ENCODE measurements at places on chromosomes 7 and 10.

- DNase-seq, result no peak
These were observed 199.2 kb downstream of the ADARB2 start for GRCh38 chr10:1538121-1538520.

DNA sequence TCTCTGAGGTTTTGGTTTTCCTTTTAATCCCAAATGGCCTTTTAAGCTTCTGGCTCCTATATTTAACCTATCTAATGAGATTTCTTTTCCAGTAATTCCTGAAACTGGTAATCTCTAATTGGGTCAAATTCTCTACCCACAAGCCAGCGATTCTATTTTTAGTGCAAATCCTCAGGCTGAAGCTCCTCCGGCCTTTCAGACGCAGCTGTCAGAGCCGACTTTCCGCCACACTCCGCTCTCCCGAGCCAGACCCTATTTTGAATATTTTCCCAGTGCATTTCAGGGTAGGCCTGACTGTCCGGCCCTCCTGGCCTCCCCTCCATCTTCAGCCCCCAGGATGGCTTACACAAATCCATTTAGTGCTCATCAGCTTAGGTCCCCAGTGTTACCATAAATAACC lies 9.7 kb upstream of the ADCY1 start:
- DNase-seq, result no peak

- DNase-seq, result no peak
These were observed 83.0 kb upstream of the DNAJB6 start for GRCh38 chr7:157253850-157254249.

DNA sequence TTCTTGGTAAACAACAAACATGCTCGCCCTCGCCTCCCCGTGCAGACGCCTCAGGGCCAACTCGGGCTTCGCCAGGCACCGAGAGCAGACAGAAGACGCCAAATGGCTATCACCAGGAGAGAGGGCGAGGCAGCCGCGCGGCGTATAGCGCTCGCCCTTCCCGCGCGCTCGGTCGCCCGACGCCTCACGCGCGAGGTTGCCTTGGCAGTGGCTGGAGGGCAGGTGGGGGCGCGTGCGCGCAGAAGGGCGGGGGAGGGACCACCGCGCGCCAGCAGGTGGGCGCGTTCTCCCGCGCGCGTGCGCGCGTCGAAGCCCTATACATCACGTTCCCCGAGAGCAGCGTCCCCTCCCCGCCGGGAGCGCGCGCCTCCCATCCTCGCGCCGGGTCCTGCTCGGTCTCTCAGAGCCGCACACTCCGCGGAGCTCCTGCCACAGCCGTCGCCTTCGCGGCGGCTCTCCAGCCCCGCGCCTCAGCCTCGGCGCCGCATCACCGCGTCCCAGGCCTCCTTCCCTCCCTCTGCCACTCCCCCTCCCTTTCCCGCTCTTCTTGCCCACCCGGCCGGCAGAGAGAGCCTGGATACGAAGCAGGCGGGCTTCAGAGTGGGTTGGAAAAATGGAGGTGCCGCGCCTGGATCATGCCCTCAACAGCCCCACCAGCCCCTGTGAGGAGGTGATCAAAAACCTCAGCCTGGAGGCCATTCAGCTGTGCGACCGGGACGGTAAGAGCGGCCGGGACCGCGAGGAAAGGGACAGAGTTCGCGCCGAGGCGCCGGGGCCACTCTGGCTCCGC lies at the start of gene PHYHIPL:
PHYHIPL (plus strand) TSS at position 403 of the 790 bp plus-strand sequence; CDS start at position 614, 211 bp downstream.
- DNase-seq, result peak; percentile 69

DNA sequence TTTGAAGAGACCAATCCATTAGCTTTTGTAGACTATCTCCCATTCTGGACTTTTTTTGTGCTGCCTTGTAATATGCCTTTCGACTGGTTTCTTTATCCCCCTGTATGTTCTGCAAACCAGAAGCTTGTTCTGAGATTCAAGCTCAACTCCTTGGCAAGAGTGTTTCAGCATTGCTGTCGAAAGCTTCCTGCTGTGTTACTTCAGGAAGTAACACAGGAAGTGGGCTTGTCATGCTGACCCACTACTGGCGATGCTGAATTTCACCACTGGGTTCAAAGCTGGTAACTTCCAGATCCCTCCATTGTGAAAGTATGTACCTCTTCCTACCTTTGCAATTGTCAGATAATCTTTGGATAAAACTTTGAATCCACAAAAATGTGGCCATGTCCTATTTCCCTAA lies 57.9 kb upstream of the INSYN2A start:
- no peak for DNase-seq

- no peak for DNase-seq
These were observed 293.6 kb upstream of the ZMIZ1 start for GRCh38 chr10:78774999-78775711.

GRCh38 chr7:156617215-156617614 lies 23.4 kb upstream of the RNF32 start:
- DNase-seq, result no peak

- DNase-seq, result no peak
These were observed 257.9 kb downstream of the SFMBT2 start for GRCh38 chr10:7152982-7153381.

DNA sequence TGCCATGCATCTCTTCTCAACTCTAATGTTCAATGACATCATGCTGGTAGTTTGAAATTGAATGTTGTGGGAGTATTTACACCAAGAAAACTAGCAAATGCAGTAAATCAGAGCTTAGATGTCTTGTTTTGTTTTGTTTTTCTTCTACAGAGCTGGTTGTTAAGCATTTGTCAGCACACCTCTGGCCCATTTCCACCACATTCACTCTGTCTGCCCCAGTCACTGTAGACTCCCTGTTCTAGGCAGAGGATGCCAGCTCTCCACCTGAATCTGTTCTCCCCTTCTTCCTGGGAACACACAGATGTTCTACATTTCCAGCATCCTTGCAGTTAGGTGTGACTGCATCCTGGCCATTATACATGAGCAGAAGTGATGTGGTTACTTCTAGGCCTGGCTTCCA lies 4.1 kb upstream of the ARHGAP22 start:
- no peak for DNase-seq

DNA sequence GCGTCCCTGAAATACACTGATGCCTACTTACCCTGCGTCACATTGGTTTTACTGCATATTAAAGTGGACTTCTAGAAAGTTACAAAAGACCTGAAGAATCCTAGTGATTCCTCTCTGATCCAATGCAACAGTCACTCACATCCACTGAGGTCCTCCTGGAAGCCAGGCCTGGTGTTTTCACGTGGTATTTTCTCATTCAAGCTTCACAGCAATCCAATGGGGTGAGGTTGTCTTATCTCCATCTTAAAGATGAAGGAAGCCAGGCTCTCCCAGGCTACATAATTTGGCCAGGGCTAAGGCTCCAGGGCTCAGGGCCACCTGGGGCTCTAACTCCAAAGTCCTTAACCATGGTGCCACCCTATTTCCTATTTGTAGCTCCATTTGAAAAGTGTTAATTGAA lies 126.3 kb upstream of the SFMBT2 start:
- no peak for DNase-seq

DNA sequence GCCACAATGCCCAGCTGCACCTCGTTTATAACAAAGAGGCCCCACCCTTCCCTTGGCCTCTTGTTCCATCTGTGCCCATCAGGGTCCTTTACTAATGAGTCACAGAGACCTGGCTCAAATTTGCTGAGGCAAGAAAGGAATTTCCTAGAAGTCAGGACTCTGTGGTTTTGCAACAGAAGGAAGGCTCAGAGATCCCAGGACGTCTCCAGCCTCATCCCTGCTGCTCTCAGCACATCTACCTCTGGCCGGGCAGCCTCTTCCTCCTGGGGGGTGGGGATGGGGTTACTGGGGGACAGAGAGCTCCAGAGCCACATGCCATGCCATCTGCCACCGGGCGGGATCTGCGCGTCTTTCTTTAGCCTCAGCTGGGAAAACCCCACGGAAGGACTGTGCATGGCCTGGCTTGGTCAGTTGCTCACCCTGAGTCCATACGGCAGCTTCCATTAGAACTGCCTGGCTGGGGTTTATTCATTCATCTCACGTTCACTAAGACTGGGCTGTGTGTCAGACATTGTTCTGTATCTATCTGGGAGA lies 41.9 kb upstream of the PSMG3 start:
- DNase-seq, result no peak

DNA sequence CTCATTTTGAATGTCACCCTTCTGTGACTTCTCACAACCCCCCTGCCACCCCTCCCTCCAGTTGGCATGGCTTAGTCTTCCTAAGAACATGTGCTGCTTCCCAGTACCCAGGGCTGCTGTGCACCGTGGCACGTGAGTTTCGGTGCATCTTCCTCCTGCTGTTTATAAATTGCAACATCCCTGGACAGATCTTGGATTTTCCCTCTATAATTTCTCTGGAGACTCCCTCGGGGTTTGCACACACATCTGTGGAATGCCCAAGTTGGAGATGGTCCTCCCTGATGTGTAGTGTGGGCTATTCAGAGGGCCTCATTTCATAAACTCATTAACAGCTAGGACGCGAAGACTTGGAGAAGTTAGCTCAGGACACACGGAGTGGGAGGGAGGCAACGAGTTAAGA lies 52.9 kb downstream of the IKZF1 start:
- no peak for DNase-seq

DNA sequence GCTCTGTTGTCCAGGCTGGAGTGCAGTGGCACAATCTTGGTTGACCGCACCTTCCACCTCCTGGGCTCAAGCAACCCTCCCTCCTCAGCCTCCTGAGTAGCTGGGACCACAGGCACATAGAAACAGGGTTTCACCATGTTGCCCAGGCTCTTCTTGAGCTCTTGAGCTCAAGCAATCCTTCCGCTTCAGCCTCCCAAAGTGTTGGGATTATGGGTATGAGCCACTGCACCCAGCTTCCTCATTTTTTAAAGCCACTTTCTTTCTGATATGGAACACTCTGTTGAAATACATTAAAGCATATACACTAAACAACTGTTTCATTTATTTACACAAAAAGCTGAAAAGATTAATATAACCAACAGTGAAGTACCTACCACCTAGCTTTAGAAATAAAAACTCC lies 117.2 kb downstream of the CLEC2L start:
- DNase-seq, result no peak

- no peak for DNase-seq
These were observed 18.3 kb upstream of the ELN start for GRCh38 chr7:74009719-74010118.

GRCh38 chr10:7819121-7819460 lies 786 bp downstream of the TAF3 start:
- DNase-seq, result no peak

DNA sequence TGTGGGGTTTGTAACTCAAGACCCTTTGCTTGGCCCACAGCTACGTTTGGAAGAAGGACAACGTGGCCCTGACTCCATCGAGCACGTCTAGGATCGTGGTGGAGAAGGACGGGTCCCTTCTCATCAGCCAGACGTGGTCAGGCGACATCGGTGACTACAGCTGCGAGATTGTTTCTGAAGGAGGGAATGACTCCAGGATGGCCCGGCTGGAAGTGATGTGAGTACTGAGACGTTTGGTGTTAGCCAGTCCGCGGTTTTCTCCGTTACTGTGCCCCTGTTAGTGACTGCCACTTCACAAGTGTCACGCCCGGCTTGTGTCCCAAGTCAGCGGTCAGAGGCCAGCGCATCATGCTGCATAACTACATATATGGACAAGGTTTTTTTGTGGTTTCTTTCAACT lies 673.3 kb downstream of the SDK1 start:
- no peak for DNase-seq

GRCh38 chr7:24951441-24951980 lies 28.5 kb downstream of the OSBPL3 start:
- no peak for DNase-seq

DNA sequence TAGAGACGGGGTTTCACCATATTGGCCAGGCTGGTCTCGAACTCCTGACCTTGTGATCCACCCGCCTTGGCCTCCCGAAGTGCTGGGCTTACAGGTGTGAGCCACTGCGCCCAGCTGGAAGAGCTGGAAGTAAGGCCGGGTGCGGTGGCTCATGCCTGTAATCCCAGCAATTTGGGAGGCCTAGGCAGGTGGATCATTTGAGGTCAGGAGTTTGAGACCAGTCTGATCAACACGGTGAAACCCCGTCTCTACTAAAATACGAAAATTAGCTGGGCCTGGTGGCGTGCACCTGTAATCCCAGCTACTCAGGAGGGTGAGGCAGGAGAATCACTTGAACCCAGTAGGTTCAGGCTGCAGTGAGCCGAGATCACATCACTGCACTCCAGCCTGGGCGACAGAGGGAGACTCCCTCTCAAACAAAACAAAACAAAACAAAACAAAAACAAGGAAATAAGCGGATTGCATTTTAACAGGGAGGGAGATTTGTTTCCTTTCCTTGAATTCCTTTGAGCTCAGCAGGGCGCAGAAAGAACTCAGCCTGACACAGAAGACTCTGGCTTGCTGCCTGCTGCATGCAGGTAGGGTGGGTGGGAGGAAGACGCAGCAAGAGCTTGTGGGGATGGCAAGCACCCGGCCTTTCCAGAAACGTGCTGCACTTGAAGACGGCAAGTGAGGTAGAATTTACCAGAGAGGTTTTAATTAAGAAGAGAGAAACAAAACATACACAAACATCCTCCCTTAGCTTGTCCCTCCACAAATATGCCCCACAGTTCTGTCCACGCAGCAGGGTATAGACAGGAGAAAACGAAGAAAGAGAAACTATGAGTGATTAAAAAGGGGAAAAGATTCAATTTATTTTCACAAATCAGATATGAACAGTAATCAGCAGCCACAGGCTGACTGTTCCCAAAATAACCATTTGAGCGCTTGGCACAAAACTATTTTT lies 148.0 kb downstream of the RNF216 start:
- DNase-seq, result no peak

GRCh38 chr10:102559764-102560163 lies 56.0 kb downstream of the SUFU start:
- DNase-seq, result no peak

GRCh38 chr10:31261511-31262311 lies 57.3 kb upstream of the ZEB1 start:
- DNase-seq, result no peak

DNA sequence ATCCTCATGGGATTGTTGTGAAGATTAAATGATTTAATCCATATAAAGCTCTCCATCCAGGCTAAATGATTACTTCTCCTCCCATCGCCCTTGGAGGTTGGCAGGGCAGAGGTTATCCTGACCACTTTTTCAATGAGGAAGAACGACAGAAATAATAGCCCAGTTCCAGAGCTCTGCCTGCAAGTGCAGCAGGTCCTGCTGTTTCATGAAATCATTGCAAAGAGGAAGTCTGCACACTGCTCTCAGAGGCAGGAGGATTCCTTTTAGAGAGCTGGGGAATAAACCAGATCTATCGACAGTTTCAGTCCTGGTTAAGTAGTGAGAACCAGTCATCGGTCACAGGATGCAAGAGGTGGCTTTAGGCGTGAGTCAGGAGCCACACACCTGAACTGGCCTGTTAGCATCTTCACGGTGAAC lies 25.0 kb upstream of the CDH23 start:
- DNase-seq, result no peak
